ENCODE measurements at places on chromosomes 13 and 19.

DNA sequence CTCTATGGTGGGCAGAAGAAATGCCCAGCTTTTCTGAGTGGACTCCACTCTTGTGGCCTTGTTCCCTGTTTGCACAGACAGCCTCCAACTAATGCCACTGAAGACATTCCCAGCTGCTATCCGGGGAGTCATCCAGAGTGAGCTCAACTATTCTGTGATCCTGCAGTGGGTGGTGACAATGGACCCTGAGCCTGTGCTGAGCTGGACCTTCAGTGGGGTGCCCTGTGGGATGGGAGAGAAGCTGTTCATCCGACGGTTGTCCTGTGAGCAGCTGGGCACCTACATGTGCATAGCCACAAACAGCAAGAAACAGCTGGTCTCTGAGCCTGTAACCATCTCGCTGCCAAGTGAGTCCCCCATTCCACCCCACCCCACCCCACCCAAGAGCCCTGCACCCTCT is 10.3 kb downstream of the IGSF23 start:
- no peak for DNase-seq

GRCh38 chr19:20333508-20333907 is 166.5 kb downstream of the ZNF486 start:
- DNase-seq, result no peak

- no peak for DNase-seq
Observed at GRCh38 chr13:88257706-88258105, 586.5 kb downstream of the SLITRK5 start.

- peak; percentile 90 for DNase-seq
Observed at GRCh38 chr19:48637948-48638830, 1.0 kb upstream of the DBP start.

GRCh38 chr19:43318203-43318602 is 35.3 kb upstream of the CD177 start:
- no peak for DNase-seq

DNA sequence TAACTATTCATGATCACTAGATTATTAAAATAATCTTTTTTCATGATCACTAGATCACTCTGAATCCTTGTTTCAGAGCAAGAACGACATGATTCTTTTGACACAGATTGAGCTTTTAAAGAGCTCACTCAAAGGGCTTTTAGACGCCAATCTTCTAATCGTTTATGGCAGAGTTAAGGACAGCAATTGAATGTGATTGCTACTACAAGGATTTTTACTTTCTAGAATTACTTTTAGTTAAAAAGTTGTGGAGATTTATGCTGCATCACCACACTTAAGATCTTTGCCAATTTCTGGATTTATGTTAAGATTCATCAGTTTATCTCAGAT is 1.3 kb downstream of the EXOSC8 start:
- no peak for DNase-seq

DNA sequence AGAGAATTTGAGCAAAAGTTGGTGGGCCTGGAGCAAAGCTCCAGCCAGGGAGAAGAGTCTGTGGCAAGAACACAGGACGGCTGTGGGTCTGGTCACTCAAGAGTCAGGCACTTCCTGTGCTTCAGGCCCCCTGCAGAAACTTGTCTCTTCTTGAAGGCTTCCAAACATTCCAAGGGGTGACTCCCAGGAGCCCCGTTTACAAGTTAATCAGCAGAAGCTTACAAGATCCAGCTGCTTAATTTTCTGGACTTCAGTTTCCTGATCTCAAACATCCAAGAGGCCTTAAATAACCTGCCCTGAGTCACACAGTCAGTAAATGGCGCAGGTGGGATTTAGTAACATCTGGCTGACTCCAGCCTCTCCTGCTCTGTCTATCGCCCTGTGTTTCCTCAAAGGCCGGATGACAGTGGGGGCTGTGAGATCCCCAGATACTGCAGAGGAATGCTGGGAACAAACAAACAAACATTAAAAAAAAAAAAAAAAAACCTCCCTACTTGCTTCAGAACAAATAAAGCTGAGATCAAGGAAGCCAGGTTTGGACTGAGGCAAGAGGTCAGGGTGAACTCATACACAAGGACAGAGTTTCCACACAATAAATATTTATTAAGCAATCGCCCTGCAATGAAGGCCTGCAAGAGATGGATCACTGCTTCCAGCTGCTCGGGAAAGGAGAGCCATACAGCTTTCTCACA is 175.4 kb upstream of the RFC3 start:
- DNase-seq, result no peak

DNA sequence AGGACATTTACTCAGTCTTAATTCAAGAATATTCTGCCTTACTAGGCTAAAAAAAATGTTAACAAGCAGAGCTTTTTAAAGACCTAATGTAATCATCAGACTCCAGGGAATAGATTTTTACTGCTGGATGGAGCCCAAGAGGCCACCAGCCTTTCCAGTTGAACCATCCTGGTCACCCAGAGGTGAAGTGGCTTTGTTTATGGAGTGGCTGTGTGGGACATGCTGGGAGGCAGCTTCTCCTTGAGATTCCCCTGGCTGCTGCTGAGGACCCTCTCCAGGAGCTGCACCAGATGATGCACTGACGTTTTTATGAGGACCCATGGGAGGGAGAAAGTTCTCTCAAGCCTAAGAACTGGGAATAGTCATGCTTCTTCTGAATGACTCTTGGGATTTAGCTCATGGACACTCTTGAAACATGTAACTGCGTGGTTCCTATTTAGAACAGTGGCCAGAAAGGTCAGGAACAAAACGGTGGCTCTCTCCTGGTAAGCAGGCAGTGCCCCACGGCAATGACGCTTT is 205.9 kb upstream of the MIR17HG start:
- no peak for DNase-seq

DNA sequence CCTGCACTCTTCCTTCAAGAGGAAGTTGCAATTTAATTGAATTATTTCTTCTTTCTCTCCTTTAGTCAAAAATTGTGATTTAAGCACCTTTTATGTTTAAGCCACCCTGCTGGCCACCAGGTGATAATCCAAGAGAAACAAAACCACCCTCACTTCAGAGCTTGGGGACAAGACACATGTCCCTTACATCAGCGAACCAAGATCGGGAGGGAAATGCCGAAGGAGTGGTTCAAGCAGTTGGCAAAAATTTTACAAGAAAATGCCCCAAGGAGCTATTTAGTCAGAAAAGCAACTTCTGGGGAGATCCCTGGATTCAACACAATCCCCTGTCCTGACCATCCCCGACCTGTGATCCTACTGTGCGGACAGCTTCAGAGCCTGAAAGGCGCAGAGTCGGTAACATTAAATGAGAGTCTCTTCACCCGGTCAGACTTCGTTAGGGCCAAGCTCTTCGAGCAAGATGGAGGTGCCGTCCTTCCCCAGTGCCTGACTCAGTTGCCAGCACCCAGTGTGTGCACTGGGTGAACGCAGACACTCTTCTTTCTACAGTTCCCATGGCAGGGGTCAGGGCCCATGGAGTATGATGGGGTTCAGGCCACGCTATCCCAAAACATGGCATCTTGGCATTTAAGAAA is 78.6 kb upstream of the TM9SF2 start:
- no peak for DNase-seq

GRCh38 chr19:42332059-42332458 is 6.6 kb downstream of the MEGF8 start:
- DNase-seq, result no peak

DNA sequence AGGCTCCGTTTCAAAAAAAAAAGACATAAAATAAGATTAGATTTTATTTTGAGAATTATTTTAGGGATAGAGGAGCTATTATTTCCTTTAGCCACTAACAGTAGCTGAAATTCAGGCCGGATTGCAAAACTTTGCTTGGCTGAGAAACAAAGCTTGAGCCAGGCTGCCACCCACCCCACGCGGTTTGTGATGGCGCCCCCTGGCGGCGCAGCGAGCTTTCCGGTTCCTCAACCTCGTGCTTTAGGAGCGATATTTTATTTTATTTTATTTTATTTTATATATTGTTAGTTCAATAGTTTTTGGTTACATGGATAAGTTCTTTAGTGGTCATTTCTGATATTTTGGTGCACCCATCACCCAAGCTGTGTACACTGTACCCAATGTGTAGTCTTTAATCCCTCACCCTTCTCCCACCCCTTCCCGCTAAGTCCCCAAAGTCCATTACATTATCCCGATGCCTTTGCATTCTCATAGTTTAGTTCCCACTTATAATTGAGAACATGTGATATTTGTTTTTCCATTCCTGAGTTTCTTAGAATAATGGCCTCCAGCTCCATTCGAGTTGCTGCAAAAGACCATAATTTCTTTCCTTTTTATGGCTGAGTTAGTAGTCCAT is 19.8 kb upstream of the CEACAM4 start:
- no peak for DNase-seq
